ENCODE measurements at places on chromosomes 11 and 22. TPM values are rescaled to one million over a fixed set of nuclear protein-coding genes. Genes with fewer than 3 reads are reported as not detected.

BCL2L13 gene
- total RNA-seq: 36.4 TPM

GRCh38 chr11:86717817-86718501 is 45.5 kb upstream of the ME3 start:
- H3K27ac ChIP-seq: no peak overlapping the region
- peaks cover 15% of the 10 kb centered on the region for H3K36me3 ChIP-seq
- no peaks in the 10 kb centered on the region for H3K4me1 ChIP-seq
- no peak for DNase-seq

DNA sequence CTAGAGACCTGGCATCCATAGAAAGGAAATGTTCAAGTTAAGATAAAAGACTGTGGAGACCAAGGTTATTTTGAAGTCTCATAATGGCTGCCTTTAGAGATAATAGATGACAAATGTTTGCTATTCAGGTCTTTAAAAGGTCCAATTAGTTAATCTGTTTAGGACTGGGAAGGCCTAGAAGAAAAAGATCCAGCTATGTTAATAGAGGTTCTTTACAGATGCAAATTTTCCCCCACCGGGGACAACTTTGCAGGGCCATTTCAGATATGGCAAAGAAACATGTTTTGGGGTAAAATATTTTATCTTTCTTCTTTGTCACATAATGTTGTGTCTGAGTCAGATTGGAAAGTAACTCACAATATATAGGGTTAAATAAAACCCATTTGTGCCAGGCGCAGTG is 3.1 kb upstream of the APOBEC3G start:
- no peak overlapping the region for H3K27ac ChIP-seq
- DNase-seq: no peak
- H3K27me3 ChIP-seq: peaks cover 4% of the 10 kb centered on the region
- peaks cover 47% of the 10 kb centered on the region for H3K4me1 ChIP-seq
- H3K4me3 ChIP-seq: no peak overlapping the region

DNA sequence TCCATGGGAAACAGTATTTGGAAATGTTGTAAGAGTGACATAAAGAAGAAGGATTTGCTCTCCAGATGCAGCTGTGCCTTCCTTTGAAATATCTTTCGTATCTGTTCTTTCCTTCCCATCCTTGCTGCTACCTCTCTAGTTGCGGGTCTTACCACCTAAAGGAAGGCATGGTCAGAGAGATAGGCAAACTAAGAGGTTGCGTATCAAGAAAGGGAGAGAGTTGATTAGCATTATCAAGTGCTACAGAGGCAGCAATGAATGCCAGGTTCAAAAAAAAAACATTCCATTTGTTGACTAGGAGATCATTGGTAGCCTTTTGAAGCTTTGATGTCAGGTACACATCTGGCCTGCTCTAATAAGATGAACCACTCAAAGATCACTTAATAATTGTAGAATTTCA is 4.6 kb downstream of the GTPBP1 start:
- H3K36me3 ChIP-seq: peaks cover 16% of the 10 kb centered on the region
- no peak overlapping the region for H3K4me3 ChIP-seq
- H3K4me1 ChIP-seq: peaks cover 61% of the 10 kb centered on the region
- DNase-seq: no peak

- H3K27ac ChIP-seq: no peak overlapping the region
- peaks cover 17% of the 10 kb centered on the region for H3K27me3 ChIP-seq
- no peaks in the 10 kb centered on the region for H3K4me1 ChIP-seq
- DNase-seq: no peak
- H3K4me3 ChIP-seq: no peak overlapping the region
Observed at GRCh38 chr22:27564806-27565205, 236.8 kb downstream of the MN1 start.

DNA sequence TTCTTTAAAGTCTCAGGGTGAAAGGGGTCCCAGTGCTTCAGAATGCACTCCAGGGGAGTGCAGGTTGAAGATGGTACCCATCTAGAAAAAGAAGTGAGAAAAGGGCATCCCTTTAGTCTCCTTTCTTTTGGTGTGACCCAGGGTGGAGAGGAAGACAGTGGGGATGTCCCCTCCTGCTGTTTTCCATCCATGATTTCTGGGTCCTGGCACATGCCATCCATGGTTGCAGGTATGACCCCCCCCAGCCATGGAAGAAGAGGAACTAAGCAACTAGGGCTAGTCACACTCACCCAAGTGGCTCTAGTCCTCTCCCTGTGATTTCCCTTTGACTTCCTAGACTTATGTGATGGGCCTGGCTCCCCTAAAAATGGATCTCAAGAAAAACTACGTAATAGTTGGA is 15.9 kb upstream of the EI24 start:
- H3K36me3 ChIP-seq: peaks cover 42% of the 10 kb centered on the region
- no peak for DNase-seq
- H3K27me3 ChIP-seq: peaks cover 24% of the 10 kb centered on the region

DNA sequence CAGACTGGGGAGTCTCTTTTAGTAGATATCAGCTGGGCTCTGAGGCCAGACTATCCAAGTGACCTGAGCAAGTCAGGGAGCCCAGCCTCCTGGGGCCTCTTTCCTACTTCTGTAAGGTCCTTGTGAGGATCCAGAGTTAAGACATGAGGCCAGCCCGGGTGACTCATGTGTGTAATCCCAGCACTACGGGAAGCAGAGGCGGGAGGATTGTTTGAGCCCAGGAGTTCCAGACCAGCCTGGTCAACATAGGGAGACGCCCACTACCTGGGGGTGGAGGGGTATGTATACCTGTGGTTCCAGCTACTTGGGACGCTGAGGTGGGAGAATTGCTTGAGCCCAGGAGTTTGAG is 36.9 kb upstream of the POLA2 start:
- peaks cover 19% of the 10 kb centered on the region for H3K4me1 ChIP-seq
- peak overlapping the region; percentile 53 for H3K27ac ChIP-seq
- peaks cover 22% of the 10 kb centered on the region for H3K36me3 ChIP-seq
- H3K27me3 ChIP-seq: no peaks in the 10 kb centered on the region
- no peak for DNase-seq
- peak overlapping the region; percentile 81 for H3K4me3 ChIP-seq

Data from WTC11 (cell line).